ENCODE measurements at places on chromosomes 6 and 20. TPM values are rescaled to one million over a fixed set of nuclear protein-coding genes. Genes with fewer than 3 reads are reported as not detected.

Gene PRSS16
- total RNA-seq = 15.1 TPM

- no peak overlapping the region for H3K4me3 ChIP-seq
- no peak overlapping the region for H3K27ac ChIP-seq
- no peak for DNase-seq
Observed at GRCh38 chr6:125558241-125558843, 191.1 kb upstream of the HEY2 start.

DNA sequence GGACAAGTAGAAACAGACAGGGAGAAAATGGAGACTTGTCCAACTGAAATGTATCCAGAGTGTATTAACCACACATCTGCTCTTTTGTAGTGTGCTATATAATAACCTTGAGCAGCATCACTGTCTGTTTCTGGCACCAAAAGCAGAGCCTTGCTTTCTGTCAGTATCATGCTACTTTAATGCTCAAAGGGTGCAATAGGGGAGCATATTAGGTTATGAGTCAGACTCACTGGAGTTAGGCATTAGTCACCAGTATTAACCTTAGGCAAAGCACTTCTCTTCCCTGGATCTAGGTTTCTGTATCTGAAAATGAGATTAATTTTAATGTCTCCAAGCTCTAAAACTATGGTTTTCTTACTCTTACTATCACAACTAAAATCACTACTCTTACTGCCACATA, 280.1 kb downstream of the TFAP2B start:
- no peaks in the 10 kb centered on the region for H3K36me3 ChIP-seq
- no peaks in the 10 kb centered on the region for H3K27me3 ChIP-seq
- no peaks in the 10 kb centered on the region for H3K4me1 ChIP-seq
- no peak overlapping the region for H3K4me3 ChIP-seq

Gene NRN1
- 24.4 TPM for total RNA-seq

GRCh38 chr6:109867009-109867969, 110.8 kb upstream of the GPR6 start:
- H3K27me3 ChIP-seq = no peaks in the 10 kb centered on the region
- no peak overlapping the region for H3K27ac ChIP-seq
- H3K4me1 ChIP-seq = peaks cover 1% of the 10 kb centered on the region

GRCh38 chr6:46267515-46267914, 96.7 kb upstream of the ENPP5 start:
- DNase-seq = no peak
- no peaks in the 10 kb centered on the region for H3K27me3 ChIP-seq
- H3K4me1 ChIP-seq = no peaks in the 10 kb centered on the region
- H3K36me3 ChIP-seq = no peaks in the 10 kb centered on the region
- no peak overlapping the region for H3K4me3 ChIP-seq
- no peak overlapping the region for H3K27ac ChIP-seq

GRCh38 chr6:106901062-106901461, 73.5 kb downstream of the CD24 start:
- H3K36me3 ChIP-seq = no peaks in the 10 kb centered on the region
- no peaks in the 10 kb centered on the region for H3K4me1 ChIP-seq
- no peak overlapping the region for H3K4me3 ChIP-seq
- no peak overlapping the region for H3K27ac ChIP-seq
- DNase-seq = no peak
- no peaks in the 10 kb centered on the region for H3K27me3 ChIP-seq

- no peaks in the 10 kb centered on the region for H3K4me1 ChIP-seq
- H3K36me3 ChIP-seq = no peaks in the 10 kb centered on the region
- no peak overlapping the region for H3K4me3 ChIP-seq
- no peak for DNase-seq
- no peak overlapping the region for H3K27ac ChIP-seq
- no peaks in the 10 kb centered on the region for H3K27me3 ChIP-seq
Observed at GRCh38 chr6:143579703-143580102, 68.2 kb upstream of the FUCA2 start.

Gene LY6G5C
- total RNA-seq = 3.4 TPM

DNA sequence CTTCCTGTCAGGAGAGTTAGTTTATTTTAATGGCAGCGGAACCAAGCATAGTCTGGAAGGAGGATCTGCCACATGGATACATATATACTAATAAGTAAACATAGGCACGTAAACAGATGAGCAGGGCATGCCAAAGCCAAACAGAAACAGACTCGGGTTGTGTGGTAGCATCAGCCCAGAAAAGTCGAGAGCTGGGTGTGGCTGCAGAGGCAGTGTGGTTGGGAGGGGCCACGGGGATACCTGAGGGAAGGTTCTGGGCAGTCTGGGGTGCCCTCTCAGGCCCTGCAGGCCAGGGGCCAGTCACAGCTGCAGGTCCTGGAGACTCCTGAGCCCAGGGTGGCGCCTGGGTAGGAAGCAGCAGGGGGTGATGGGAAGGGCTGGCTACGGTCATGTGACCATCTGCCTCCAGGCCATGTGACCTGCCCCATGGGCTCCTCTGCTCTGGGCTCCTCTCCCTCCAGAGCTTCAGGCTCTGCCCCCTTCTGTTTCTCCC, 42.8 kb upstream of the MRPS10 start:
- no peaks in the 10 kb centered on the region for H3K4me1 ChIP-seq
- peaks cover under 1% of the 10 kb centered on the region for H3K36me3 ChIP-seq
- no peaks in the 10 kb centered on the region for H3K27me3 ChIP-seq
- no peak for DNase-seq

GRCh38 chr6:88445188-88445965, 279.2 kb upstream of the CNR1 start:
- DNase-seq = no peak
- H3K27ac ChIP-seq = no peak overlapping the region
- no peaks in the 10 kb centered on the region for H3K4me1 ChIP-seq
- H3K4me3 ChIP-seq = no peak overlapping the region

GRCh38 chr20:227439-228105, 514 bp downstream of the DEFB129 start:
- H3K27ac ChIP-seq = no peak overlapping the region
- no peak overlapping the region for H3K4me3 ChIP-seq
- no peaks in the 10 kb centered on the region for H3K36me3 ChIP-seq
- no peak for DNase-seq

- H3K27me3 ChIP-seq = no peaks in the 10 kb centered on the region
- no peak overlapping the region for H3K4me3 ChIP-seq
- H3K36me3 ChIP-seq = no peaks in the 10 kb centered on the region
- no peaks in the 10 kb centered on the region for H3K4me1 ChIP-seq
- DNase-seq = no peak
Observed at GRCh38 chr20:21189761-21190523, 64.1 kb downstream of the KIZ start.

Gene CST2
- total RNA-seq = not detected
